ENCODE measurements at places on chromosomes 2 and 18.

DNA sequence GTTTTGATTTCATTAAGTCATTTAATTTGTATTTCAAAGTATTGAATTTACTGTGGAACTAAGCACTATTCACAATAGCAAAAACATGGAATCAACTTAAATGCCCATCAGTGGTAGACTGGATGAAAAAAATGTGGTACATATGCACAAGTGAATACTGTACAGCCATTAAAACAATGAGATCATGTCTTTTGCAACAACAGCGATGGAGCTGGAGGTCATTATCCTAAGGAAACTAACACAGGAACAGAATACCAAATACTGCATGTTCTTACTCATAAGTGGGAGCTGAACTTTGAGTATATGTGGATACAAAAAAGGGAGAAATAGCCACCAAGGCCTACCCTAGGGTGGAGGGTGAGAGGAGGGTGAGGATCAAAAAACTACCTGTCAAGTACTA, 164.4 kb downstream of the BABAM2 start:
- no peak for DNase-seq

DNA sequence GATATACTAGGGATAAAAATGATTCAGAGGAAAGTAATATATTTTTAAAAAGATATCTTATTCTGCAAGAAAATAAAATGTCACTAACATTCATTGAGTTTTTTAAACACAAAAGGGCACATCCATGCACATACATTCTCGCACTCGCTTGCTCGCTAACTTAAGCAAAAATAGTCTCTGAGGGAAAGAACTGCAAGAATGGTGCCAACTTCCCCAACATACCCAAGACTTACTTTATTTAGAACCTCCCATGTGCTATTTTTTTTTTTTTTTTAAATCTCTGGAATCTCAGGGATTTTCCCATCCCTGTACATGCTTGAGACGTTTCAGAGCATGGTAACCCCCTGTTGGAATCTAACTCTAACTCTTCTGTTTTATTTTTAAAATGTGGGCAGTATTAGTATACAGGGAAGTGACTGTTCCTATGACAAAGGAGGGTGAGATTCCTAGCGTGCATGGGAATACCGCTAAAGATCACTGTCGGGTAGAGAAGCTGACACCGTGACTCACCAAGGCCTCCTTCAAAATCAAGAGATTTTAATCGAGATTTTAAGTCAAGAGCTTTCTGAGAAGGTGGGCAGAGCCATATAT, 187.9 kb upstream of the ZEB2 start:
- DNase-seq: no peak

DNA sequence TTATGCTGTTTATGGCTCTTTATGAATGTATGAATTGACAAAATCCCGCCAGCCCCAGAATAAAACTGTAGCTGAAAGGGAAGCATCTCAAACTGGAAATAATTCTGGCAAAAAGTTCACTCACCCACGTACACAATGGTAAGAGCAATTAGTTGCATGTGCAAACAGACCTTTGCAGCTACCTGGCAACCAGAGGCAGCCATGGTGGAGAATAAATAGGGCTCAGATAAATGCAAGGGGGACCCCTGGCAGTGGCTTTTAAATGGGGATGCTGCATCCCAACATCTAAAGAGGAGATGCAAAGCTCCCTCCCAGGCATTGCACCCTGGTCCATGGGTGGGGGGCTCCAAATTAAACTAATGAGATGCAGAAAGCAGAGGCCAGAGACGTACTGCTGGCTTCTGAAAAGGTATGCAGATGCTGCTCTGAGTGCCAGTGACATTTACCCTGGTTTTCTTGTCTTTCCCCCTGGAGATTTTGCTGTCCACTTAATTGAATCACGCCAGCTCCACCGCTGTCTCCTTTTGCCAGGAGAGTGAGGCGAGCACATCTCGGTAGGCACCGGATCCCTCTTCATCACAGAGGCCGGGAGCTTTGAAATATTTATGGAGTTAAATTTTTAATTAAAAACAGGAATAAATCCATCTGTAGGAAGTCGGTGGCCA, 126.6 kb upstream of the NRP2 start:
- no peak for DNase-seq

DNA sequence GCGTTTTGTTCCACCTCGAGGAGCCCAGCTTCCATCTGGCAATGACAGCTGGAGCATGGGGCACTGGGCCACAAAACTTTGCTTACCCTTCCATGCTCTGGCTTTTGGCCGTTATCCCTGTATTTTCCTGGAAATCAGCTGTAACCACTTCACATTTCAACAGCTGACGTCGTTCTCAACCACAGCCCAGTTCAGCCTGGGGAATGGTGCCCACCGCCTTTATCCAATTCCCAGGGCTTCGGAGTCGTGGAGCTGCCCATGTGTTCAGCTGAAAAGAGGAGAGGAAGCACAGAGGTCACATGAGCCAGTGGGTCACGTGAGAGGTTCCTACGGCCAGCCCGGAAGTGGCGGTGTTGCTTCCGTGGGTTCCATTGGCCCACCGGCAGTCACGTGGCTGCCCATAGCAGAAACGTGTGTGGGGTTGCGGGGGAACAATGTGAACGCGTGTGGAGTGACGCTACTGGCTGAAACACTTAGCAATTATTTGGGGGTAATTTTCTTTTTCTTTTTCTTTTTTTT, 16.7 kb upstream of the EDAR start:
- DNase-seq: no peak

- no peak for DNase-seq
Measured at GRCh38 chr2:6589150-6589549, 276.6 kb downstream of the CMPK2 start.

- DNase-seq: no peak
Measured at GRCh38 chr2:176744146-176744545, 468.4 kb upstream of the HNRNPA3 start.

GRCh38 chr2:218292048-218293014, at the start of gene TMBIM1:
TMBIM1 (minus strand) TSS chr2:218292503; CDS start chr2:218282141, 10,362 bp downstream.
- DNase-seq: peak; percentile 68

- no peak for DNase-seq
Measured at GRCh38 chr2:48287976-48288375, 242.0 kb upstream of the STON1 start.

GRCh38 chr18:39348757-39349156, 1783.2 kb upstream of the CELF4 start:
- DNase-seq: no peak

GRCh38 chr18:58139459-58140386, 95.7 kb downstream of the NEDD4L start:
- DNase-seq: no peak

GRCh38 chr2:126864861-126865260, 33.8 kb upstream of the TEX51 start:
- DNase-seq: no peak

GRCh38 chr2:197296835-197297234, 13.7 kb downstream of the ANKRD44 start:
- no peak for DNase-seq

DNA sequence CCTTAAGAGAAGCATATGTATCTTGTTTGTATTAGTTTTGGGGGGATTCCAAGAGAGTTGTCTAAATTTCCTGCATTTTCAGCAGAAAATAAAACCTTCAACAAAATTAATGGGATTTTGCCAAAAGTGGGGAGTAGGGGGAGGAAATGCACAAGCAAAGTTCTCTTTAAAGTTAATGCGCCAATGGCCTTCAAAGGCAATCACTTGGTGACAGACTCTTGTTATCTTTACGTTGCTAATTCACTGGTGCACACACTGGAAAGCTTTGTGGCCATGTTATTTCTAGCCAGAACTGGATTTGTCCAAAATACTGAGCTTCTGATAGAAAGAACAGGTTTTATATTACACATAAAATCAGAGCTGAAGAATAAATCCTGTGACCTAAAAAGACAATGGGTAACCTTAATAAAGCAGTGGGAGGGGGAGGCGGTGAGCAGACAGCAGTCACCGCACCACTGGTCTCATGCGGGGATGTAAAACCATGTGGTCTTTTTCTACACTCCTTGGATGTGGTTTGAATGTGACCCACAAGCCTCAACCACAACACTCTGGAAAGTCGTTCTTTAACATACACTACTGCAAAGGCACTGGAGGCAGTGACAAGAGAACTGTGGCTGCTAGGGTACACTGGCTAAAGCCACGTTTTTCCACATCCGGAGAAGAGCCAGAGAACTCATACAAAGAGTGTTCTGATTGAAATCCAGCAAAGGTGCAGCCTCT, 176.9 kb upstream of the SMAD7 start:
- DNase-seq: no peak

DNA sequence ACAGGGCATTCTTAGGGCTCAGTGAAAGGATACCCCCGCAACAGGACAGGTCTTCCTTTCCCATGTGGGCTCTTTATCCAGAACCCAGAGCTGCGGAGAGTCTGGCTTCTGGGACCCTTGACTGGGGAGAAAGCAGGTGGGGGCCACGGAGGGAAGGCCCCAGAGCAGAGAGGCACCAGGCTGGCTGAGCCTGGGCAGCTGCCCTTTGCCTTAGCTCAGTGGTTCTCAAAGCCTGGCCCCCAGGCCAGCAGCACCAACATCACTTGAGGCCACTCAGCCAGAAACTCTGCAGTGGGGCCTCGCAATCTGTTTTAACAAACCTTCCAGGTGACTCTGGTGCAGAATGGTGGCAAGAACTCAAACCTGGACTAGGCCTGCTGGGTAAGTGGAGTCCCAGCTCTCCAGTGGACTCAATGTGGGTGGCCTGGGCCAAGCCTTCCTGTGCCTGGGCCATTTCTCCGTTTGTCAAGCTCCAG, 1.6 kb upstream of the TMEM37 start:
- DNase-seq: no peak

DNA sequence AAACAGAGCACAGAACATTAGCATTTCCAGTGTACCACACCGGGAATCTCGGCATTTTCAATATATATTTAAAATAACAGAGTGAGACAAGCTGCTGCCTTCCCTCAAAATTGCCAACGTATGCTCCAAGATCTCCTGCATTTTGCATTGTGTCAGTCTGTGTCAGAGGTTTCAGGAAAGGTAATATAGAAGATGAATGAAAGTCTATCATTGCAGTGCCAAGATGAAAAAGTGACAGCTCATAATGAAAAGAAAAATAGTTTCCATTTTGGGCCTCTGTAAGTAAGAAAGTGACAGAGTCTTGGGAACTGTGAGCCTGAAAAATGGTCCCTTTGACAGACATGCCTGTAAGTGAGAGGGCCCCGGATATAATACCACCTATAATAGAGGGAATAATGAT, 297.8 kb upstream of the PIK3C3 start:
- DNase-seq: no peak

GRCh38 chr18:8133032-8133431, 476.2 kb upstream of the RAB12 start:
- no peak for DNase-seq

DNA sequence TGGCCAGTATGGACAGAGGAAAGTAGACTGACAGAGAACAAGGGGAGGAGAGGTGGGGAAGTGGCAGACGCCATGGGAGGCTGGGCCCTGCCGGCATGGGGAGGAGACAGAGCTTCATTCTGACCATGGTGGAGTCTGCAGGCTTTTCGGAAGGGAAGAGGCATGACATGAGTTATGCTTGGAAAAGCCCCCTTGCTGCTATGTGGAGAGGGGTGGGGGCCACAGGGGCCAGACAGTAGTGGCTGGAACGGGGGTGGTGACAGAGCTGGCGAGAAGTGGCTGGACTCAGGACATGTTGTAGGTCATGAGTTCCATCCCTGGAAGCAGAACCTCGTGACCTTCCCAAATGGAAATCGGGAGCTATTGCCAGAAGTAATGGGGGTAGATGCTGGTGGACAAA, 66.7 kb upstream of the DAPL1 start:
- no peak for DNase-seq

DNA sequence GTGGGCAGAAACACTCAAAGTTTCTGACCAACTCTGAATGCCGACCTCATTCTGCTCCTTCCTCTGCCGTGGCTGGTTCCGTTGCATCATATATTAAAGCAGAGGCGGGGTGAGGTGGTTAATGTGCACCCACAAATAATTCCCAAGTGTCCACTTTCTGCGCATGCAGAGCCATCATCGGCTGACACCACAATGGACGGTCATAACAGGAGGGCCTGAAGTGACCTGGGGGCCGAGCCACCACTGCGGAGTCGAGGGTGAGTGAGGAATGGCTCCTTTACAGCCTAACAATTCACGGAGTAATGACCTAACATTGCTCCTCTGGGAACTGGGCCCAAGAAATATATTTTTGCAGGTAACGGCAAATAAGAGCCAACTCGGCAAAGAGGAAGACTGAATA, 32.9 kb upstream of the GLI2 start:
- DNase-seq: no peak

DNA sequence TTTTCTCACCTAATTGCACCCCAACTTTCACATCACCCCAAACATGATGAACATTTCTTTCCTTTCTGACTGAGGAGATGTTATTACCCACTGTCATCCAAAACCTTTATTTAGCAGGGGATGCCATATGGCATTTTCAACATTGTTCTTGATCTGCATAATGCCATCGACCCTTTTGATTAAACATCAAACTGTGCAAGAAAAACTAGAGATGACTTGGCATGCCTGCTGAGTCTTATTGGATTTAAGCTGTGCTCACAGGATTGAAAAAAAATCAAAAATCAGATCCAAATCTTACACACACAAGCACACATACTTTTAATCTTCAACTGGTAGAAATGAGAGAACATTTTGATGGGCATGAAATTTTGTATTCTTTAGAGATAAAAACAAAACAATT, 536.0 kb downstream of the TMX3 start:
- no peak for DNase-seq

GRCh38 chr2:56185582-56186046, 1.8 kb downstream of the CCDC85A start:
- no peak for DNase-seq

- DNase-seq: peak; percentile 68
Measured at GRCh38 chr18:11937874-11938478, 29.9 kb upstream of the MPPE1 start.

DNA sequence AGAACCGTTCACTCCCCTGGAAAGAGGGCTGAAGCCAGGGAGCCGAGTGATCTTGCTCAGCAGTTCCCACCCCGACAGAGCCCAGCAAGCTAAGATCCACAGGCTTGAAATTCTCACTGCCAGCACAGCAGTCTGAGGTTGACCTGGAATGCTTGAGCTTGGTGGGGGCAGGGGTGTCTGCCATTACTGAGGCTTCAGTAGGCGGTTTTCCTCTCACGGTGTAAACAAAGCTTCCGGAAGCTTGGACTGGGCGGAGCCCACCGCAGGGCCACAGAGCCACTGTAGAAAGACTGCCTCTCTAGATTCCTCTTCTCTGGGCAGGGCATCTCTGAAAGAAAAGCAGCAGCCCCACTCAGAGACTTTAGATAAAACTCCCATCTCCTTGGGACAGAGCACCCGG, 180.8 kb downstream of the WDR7 start:
- no peak for DNase-seq

DNA sequence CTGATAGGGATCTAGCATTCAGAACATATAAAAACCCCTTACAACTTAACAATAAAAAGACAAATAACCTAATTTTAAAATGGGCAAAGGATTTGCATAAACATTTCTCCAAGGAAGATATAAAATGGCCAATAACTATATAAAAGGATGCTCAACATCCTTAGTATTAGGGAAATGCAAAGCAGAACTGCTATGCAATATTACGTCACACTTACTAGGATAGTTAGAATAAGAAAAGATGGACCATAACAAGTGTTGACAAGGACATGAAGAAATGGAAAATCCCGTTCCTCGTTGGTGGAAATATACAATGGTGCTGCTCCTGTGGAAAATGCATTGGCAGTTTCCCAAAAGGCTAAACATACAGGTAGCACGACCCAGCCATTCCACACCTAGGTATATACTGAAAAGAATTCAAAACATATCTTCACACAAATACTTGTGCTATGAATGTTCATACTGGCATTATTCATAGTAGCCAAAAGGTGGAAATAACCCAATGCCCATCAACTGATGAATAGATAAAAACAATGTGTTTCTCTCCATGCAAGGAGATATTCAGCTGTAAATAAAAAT, 48.2 kb upstream of the REV1 start:
- no peak for DNase-seq
